NCI-H2029 (cell line): ENCODE measurements at places on chromosomes 13 and 19.

GRCh38 chr13:62356977-62357376 lies 941.3 kb upstream of the PCDH20 start:
- DNase-seq, result no peak

GRCh38 chr19:17721821-17722220 lies 2.5 kb downstream of the MAP1S start:
- DNase-seq, result no peak

GRCh38 chr19:8478598-8478997 lies 23.8 kb downstream of the PRAM1 start:
- DNase-seq, result no peak

DNA sequence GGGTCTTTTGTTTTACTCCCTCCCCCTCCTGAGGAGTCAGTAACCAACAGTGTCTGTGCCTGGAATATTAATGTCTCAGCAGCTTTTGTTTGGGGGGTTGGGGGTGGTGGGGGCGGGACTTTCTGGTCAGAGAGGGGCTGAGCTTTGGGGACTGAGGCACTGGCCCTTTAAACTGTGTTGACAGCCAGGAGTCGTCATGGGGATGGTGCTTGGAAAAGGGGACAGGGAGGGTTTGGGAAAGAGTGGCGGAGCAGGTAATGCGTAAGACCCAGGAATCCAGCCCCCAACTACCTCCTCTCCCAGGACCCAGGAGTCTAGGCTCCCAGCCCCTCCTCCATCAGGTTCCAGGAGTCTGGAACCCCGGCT lies 5.2 kb downstream of the CADM4 start:
- no peak for DNase-seq

GRCh38 chr13:113082198-113083021 lies 23.2 kb upstream of the F7 start:
- no peak for DNase-seq

DNA sequence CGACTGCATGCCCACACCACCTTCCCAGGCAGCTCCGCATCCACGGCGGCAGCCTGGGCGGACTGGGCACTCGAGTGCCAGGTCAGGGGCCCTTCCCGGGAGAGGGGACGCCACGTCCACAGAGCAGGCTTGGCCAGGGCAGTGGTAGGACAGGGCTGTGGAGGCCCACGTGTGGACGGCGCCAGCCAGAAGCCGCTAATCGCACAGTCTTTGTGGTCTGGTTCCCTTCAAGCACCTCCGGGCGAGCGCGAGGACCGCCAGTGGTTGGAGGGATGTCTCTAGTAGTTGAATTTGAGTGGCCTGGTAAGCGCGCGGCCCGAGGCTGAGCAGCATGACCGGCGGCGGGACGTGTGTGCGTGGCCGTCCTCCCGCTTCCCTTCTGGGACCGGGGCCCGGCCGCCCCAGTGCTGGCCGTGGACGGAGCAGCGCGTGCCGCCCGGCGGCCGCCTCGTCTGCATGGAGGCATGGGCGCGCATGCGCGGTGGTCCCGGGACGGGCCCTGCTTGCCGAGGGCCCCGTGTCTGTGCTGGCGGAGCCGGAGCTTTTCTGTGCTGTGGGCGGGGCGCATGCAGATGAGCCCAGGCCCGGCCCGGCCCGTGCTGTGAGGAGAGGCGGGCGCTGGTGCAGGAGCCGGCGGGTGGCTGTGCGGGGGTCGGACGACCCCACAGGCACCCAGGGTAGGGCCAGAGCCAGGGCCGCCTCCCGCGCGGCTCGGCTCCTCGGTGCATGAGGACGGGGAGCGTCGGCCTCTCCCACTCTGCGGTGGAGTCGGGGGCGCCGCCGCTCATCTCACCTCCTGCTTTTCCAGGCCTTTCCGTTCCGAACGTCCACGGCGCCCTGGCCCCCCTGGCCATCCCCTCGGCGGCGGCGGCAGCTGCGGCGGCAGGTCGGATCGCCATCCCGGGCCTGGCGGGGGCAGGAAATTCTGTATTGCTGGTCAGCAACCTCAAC lies 8.6 kb downstream of the PTBP1 start:
- no peak for DNase-seq

GRCh38 chr13:62931853-62932252 lies 1516.2 kb upstream of the PCDH20 start:
- no peak for DNase-seq

- no peak for DNase-seq
Measured at GRCh38 chr19:41542622-41543021, 33.3 kb upstream of the CEACAM21 start.

- no peak for DNase-seq
Measured at GRCh38 chr13:24141333-24141910, 19.1 kb upstream of the SPATA13 start.

- DNase-seq, result no peak
Measured at GRCh38 chr19:21439201-21439751, 42.3 kb downstream of the ZNF493 start.

DNA sequence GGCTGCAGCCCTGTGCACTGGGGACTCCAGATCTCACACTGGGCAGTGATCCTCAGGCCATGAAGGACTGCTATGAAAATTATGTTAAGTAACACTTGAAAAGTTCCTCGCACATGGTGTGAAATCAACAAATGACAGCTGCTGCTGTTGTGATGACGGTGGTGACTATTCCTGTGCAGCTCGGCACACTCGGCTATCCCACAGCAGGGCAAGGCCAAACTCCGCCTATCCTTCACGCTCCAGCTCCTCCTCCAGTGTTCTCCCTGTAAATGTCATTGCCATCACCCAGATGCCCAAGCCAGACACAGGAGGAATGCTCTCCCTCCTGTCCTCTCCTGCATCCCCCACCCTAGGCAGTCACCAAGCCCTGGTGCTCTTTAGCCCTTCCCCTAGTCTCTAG lies 31.3 kb downstream of the GRIK5 start:
- DNase-seq, result peak; percentile 82

- peak; percentile 57 for DNase-seq
Measured at GRCh38 chr19:45187421-45188100, 9.0 kb downstream of the BLOC1S3 start.

GRCh38 chr19:13557756-13558398 lies 51.6 kb upstream of the CACNA1A start:
- DNase-seq, result peak; percentile 40

DNA sequence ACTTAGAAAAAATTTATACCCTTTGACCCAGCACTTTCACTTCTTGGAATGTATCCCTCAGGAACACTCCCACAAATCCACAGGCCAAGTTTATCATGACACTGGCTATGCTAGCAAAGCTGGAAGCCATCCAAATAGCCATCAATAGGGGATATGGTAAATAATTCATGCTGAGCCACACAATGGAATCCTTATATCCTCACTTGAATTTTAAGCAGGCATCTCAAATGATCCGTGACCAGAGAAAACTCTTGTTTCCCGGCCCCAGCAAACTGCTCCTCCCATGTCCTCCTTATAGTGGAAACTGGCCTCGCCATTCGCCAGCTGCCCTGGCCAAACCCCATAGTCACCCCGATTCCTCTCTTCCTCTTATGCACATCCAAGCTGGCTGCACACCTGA lies 37.6 kb downstream of the GRIK5 start:
- DNase-seq, result peak; percentile 85

DNA sequence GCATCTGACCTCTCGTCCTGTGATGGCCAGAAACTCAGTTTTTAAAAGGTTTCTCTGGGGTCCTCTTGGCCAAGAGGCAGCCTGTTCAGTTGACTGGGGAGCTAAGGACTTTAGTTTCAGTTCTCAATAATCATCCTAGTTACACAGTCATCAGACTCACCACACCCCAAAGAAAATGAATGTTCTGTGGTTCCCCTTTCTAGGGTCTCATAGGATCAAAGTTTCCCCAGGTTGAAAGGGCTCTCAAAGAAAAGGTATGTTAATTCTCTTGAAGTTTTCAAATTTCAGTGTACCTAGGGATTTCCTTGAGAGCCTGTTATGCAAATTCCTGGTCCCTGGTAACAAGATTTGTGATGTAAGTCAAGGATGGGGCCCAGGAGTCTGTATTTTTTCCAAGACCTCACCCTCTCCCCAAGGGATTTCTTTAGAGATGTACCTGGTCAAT lies 94.9 kb downstream of the FAM216B start:
- no peak for DNase-seq

DNA sequence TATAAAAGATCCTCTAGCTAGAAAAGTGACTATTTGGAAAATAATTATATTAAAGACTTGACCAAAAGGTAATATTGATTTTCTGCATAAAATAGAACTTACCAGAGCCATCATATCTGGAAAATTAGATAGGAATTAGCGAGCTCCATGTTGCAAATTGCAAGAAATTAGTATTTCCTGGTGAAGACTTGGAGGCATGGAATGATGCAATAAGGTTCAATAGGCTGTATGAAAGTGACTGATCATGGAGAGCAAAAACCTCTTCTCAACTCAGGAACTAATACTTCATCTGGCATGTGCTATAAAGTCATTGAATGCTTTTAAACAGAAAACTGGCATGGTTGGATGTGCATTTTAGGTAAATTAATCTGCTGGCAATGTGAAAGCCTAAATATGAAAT lies 66.3 kb upstream of the UFM1 start:
- no peak for DNase-seq
